Foreskin melanocyte (primary cell): ENCODE measurements at places on chromosomes 3 and 15.

- DNase-seq: no peak
Measured at GRCh38 chr3:133573629-133574194, at the start of gene CDV3. Gene CDV3, plus strand, starts transcription at chr3:133573686. Its CDS starts 359 bp downstream, at chr3:133574045.

GRCh38 chr3:75001330-75001729, 386.9 kb upstream of the CNTN3 start:
- no peak for DNase-seq

DNA sequence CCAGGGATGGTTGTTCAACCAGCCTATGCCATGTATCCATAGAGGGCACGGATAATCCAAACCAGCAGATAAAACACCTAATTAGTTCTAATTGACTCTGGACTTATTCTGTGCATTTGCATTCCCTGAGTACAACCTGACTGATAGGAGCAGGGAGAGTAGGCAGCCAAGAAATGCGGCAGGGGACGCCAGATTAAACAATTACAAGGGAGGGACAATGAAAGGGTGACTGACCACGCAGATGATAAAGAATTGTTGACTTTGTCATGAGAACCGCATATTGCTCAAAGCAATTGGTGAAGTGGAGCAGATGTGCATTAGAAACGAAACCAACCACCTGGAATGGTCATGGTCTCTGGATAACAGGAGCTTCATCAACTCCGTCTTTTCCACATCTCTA, 369.1 kb upstream of the FRG2C start:
- no peak for DNase-seq

DNA sequence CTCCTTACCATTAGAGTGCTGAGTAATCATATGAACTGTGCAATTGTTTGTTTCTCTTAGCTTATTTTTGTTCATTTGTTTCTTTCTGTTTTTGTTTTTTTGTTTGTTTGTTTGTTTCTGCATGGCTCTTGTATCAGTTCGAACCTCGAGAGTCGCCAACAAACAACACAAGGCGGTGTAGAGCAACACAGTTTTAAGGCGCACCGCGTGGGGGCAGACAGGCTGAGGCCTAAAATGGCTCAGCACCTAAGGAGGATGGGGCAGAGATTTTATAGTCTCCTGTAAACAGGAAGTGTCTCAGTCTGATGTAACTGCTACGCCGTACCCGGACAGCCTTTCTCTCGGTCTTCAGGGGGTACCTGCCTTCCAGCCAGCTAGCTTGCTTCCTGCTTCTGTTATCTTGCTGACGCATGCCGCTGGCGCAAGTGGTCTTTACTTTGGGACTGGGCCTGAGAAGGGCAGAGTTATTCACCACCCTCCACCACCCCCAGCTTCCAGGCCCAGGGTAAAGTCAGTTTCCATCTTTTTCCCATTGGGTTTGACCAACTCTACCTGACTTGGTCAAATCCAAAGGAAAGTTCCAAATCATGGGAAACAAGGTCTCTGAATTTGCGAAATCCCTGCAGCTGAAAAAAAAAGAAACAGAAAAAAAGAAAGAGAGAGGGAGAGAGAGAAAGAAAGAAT, 25.8 kb upstream of the MFGE8 start:
- DNase-seq: no peak

DNA sequence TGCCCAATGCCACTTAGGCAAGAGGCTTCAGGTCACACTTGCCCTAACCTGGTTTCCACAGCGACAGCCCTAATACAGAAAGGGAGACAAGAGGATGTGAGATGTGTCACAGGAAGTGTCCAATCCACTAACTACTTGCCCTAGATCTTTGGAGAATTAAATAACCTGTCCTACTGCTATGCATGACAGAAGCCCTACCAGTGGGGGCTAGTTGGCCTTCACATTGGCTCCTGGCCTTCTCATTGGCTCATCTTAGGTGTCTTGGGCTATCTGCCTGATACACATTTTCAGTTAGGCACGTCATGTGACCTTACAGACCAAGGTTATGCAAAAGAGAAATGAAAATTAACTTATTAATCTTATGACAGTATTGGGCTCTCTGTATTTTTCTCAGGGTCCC, 449.9 kb downstream of the FHIT start:
- DNase-seq: no peak

DNA sequence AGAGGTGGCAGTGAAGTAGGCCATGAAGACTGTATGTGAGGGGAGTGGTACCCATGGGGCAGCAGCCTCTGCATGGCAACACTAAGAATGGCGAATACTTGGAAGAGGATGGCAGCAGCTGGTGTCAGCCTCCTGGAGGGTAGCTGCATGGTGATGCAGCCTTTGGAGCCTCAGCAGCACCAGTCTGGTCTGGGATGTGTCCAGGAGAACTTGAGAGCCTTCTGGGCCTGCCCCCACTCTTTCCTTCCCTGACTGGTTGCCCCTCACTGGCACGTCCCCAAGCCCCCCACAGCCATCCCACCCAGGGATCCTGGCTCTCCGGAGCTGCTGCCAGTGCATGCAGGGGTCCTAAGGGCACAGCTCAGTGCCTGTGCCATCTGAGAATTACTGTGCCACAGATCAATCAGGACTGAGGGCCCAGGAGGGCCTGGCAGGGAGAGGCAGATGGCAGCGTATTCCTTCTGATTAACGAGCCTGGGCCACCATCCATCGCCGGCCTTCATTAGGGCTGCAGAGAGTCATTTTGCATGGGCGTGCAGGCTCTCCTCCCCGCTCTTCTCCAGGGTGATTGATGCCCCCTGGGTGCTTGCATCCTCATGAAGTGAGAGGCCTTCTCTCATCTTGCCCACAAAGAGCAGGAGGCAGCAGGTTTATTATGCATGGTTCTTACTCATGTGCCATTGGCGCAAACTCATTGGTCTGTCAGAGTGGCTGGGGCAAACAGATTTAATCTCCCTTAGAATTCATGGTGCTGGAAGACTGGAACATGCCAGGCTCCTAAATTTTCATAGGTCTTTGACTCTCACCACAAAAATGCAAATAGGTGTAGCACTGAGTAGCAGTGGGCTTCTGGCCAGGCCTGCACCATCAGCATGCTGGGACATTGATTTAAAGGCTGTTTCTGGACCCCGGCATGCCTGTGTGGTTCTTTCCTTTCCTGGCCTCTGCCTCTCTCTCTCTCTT, 116.8 kb downstream of the EPHB1 start:
- DNase-seq: no peak

GRCh38 chr3:136678981-136679380, 73.2 kb downstream of the STAG1 start:
- no peak for DNase-seq

DNA sequence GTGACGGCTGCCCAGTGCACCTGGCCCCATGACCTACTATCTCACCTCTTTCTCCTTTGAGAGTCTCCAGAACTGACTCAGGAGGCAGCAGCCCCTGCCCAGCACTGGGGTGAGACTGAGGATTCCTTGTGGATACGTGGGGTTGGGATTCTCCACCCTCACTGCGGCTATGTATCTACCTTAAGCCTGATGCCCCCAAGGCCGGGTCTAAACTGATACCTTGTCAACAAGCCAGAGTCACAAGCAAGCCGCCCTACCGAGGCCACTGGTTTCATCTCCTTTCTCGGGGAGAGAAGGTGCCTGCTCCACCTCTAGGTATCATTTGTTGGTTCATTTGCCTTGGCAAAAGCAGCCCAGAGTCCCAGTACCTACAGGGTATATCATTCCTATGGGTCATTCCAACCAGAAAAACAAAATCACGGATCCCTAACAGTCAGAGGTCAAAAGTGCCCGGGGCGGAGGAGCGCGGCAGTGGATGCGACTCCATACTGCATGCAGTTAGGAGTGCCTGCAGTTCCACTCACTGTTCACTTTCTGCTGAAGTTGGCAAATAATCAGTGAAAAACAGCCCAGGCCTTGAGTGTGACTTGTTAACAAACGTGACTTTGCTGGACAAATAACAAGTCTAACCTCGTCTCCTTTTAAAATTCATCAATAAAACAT, 47.5 kb downstream of the ABTB1 start:
- no peak for DNase-seq

GRCh38 chr3:52719618-52720017, 13.7 kb downstream of the SPCS1 start:
- DNase-seq: no peak

DNA sequence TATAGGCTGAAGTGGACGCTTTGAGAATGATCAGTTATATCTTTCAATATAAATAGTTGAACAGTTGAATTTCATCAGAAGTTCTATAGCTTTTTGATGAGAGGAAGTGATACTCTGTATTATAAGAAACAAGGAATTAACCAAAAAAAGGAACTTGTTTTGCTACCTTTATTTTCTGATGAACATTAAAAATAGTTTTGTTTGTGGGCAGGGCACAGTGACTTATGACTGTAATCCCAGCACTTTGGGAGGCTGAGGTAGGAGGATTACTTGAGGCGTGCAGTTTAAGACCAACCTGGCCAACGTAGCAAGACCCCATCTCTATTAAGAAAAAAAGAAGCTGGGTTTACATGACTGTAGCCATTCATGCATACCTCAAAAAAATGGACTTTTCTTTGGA, 16.7 kb downstream of the BLOC1S6 start:
- no peak for DNase-seq
